ENCODE measurements at places on chromosomes 2 and 18. TPM values are rescaled to one million over a fixed set of nuclear protein-coding genes. Genes with fewer than 3 reads are reported as not detected.

STK39 gene
- 19.0 TPM for total RNA-seq

CHRNA1 gene
- 0.31 TPM for total RNA-seq

NFU1 gene
- total RNA-seq, result 35.5 TPM

SCYGR4 gene
- total RNA-seq, result not detected

CDH19 gene
- total RNA-seq, result 160 TPM

ROCK1 gene
- total RNA-seq, result 98.8 TPM
